Chondrocyte (in vitro differentiated cells): ENCODE measurements at places on chromosomes 2 and 18. TPM values are rescaled to one million over a fixed set of nuclear protein-coding genes. Genes with fewer than 3 reads are reported as not detected.

GRCh38 chr2:1563084-1563857, 150.0 kb downstream of the TPO start:
- no peak overlapping the region for H3K27ac ChIP-seq
- no peak overlapping the region for H3K4me3 ChIP-seq
- H3K27me3 ChIP-seq = peaks cover 8% of the 10 kb centered on the region
- no peaks in the 10 kb centered on the region for H3K36me3 ChIP-seq
- H3K4me1 ChIP-seq = peaks cover 5% of the 10 kb centered on the region

SANBR gene
- total RNA-seq = 11.8 to 16.9 TPM (median 12.1 TPM) in 3 replicates

- H3K27me3 ChIP-seq = no peaks in the 10 kb centered on the region
- no peak overlapping the region for H3K27ac ChIP-seq
- H3K4me1 ChIP-seq = peaks cover 2% of the 10 kb centered on the region
- H3K4me3 ChIP-seq = no peak overlapping the region
- no peak for DNase-seq
These were observed 60.1 kb downstream of the STRN start for GRCh38 chr2:36906277-36906676.

DNA sequence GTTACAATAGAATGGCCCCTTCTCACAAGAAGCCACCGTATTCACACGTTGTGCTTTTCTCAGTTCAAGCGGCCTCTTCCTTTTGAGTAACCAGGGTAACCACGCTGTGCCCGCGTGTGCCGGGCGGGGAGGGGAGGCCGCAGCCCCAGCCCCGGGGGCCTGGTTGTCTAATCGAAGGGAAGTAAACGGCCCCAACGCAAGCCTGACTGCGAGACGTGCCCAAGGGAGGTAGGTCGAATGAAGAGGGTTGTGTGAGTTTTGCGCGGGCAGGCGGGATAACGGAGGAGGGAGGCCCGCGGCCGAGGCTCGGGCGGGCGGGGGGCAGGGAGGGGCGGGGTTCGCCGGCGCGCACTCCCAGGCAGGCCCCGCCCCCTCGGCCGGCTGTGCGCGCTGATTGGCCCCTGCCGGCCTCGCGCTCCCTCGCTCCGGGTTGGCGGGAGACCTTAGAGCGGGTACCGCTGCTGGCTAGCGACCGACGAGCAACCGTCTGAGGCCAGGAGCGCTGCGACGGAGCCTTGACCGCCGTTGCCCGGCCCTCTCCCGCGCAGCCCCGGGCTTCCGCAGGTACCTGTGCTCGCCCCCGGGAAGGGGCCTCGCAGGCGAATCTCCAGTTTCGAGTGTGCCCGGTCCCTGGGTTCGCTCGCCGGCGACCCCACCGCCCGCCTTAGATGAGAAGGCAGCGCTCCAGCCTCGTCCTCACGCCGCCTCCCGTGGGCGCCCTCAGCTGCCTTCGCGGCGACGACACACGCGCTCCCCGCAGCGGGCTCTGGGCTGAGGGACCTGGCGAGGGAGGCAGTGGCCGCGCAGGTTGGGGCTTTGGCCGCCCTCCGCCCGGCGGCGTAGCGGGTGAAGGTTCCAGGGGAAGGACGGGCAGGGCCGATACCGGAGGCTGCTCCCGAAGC, at the start of gene SPDYA:
Gene SPDYA (plus strand): TSS at position 451 of the 902 bp plus-strand sequence. CDS start 5,181 bp downstream, outside the sequence.
- H3K4me1 ChIP-seq = peaks cover 21% of the 10 kb centered on the region
- peaks cover 12% of the 10 kb centered on the region for H3K36me3 ChIP-seq
- peak; percentile 93 for DNase-seq
- H3K27ac ChIP-seq = peak within 1 kb of the TSS; percentile 66
- peak within 1 kb of the TSS; percentile 69 for H3K4me3 ChIP-seq

DNA sequence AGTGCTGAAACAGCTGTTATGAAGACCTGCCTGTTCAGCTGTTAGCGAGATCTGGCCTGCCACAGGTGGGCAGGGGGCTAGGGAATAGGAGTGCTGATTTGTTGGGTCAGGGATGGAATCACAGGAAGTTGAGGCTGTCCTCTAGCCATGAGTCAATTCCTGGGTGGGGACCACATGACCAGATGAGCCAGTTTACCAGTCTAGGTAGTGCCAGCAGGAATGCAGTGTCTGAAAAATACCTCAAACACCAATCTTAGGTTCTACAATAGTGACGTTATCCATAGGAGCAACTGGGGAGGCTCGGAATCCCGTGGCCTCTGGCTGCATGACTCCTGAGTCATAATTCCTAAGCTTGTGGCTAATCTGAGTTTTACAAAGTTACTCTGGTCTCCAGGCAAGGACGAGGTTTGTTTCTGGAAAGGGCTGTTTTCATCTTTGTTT, 44.9 kb downstream of the DYSF start:
- H3K4me3 ChIP-seq = no peak overlapping the region
- no peaks in the 10 kb centered on the region for H3K27me3 ChIP-seq
- peak overlapping the region; percentile 99 for H3K27ac ChIP-seq
- no peak for DNase-seq

GRCh38 chr2:24919037-24919505, 966 bp downstream of the ADCY3 start:
- no peak for DNase-seq
- H3K36me3 ChIP-seq = peaks cover 2% of the 10 kb centered on the region
- no peaks in the 10 kb centered on the region for H3K27me3 ChIP-seq
- H3K4me1 ChIP-seq = peaks cover 48% of the 10 kb centered on the region
- peak overlapping the region; percentile 67 for H3K27ac ChIP-seq

DNA sequence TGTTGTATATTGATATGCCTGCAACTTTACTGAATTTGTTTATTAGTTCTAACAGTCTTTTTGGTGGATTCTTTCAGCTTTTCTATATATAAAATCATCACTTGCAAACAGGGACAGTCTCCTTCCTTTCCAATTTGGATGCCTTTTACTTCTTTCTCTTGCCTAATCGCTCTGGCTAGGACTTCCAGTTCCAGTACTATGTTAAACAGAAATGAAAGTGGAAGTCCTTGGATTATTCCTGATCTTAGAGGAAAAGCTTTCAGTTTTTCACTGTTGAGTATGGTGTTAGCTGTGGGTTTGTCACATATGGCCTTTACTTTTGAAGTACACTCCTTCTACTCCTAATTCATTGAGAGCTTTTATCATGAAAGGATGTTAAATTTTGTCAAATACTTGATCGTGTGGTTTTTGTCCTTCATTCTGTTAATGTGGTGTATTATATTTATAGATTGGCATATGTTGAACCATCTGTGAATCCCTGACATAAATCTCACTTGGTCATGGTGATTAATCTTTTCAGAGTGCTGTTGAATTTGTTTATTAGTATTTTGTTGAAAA, 52.9 kb downstream of the REL start:
- no peak overlapping the region for H3K27ac ChIP-seq
- H3K4me1 ChIP-seq = no peaks in the 10 kb centered on the region
- no peak overlapping the region for H3K4me3 ChIP-seq
- DNase-seq = no peak

- peaks cover 26% of the 10 kb centered on the region for H3K4me1 ChIP-seq
- peak overlapping the region; percentile 99 for H3K27ac ChIP-seq
- H3K36me3 ChIP-seq = peaks cover 8% of the 10 kb centered on the region
- DNase-seq = no peak
- H3K4me3 ChIP-seq = peak overlapping the region; percentile 97
These were observed 683 bp downstream of the PTRHD1 start for GRCh38 chr2:24792542-24792873.

DSC3 gene
- 1.7 to 4.1 TPM (median 3.2 TPM) in 3 replicates for total RNA-seq

GRCh38 chr2:199739413-199740110, 111.4 kb downstream of the FTCDNL1 start:
- H3K27ac ChIP-seq = no peak overlapping the region
- no peaks in the 10 kb centered on the region for H3K36me3 ChIP-seq
- peaks cover 42% of the 10 kb centered on the region for H3K27me3 ChIP-seq
- peaks cover 13% of the 10 kb centered on the region for H3K4me1 ChIP-seq
- H3K4me3 ChIP-seq = no peak overlapping the region

BOLL gene
- not detected in 3 replicates for total RNA-seq

SERPINB2 gene
- not detected in 3 replicates for total RNA-seq

DNA sequence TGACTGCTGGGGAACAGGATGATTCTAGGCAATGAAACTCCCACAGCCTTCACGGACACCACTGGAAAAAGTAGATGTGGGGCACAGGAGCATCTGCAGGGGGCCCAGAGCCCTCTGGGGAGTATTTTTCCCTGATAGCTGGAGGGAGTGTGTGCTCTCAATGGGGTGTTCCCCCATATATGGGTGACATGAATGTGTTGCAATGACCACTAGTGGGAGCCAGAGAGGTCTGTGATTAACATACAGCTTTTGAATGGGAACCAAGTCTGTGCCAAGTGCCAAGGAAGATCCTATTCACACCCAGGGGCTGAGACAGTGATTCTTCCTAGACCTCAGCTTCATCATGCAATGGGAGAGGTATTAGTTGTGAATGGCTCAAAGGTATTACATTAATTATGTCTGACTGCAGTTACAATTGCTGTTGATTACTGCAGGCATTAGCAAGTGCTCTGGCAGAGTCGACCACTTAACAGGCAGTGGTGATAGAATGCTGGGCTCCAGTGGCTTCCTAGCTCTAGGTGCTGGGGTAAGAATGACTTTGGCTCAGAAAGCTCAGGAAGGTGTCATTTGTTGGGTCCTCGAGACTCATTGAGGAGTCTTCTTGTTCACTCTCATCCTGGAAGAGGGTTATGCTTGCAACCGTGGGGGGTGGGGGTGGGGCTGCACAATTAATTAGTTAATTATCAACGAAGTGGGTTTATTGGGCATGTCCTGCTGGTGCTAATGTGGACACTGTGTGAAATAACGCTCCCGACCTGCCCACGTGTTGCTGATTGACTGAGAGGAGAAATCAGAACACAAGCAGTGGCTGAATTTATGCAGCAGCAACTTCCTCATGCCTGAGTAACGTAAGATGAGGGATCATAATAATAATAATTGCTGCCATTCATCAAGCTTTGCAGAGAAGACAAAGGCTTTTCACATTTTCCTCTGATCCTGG, 194.1 kb downstream of the CLIP4 start:
- H3K27me3 ChIP-seq = peaks cover 21% of the 10 kb centered on the region
- H3K4me1 ChIP-seq = peaks cover 6% of the 10 kb centered on the region
- DNase-seq = no peak
- H3K27ac ChIP-seq = no peak overlapping the region

DNA sequence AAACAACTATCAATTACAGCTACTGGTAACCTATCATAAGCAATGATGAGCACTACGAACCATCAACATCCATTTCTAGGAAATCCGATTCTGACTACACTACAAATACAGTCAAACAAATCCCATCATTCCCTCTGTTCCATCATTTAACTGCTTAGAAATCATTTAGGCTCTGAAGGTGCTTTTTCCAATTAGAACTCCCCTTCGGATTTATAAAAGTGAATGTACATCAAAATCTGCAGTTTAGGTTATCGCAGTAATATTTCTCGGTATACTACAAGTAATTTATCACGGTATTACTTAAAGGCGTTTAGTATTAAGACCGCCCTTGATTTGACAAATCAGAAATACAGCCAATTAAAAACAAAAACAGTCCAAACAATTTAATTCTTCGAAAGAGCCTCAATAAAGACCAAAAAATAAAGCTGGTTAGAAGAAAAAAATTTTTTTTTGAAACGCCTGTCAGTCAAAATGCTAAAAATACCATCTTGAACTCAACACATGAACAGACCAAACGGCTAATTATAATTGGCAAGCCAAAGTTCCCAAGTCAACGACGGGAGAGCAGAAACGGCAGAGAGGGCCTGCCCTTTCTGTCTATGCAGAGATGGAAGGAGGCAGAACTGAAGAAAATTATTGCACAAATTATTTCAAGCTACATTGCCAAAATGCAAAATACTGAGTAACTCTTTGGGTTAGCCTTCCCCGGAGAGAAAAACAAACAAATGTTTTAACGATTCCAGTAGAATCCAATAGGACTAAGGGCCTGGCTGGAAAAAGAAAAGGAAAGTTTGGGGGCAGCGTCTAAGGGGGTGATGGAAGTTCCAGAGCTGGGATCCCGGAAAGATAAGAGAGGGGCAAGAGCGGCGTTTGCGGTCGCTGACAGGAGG, 1.2 kb downstream of the VPS54 start:
- no peaks in the 10 kb centered on the region for H3K27me3 ChIP-seq
- H3K36me3 ChIP-seq = no peaks in the 10 kb centered on the region
- H3K4me1 ChIP-seq = peaks cover 49% of the 10 kb centered on the region
- peak overlapping the region; percentile 99 for H3K27ac ChIP-seq

ARHGEF33 gene
- total RNA-seq = 0.28 to 0.87 TPM (median 0.51 TPM) in 3 replicates

HOXD12 gene
- not detected in 3 replicates for total RNA-seq

GRCh38 chr2:54209379-54209778, 46.6 kb downstream of the TSPYL6 start:
- no peak overlapping the region for H3K4me3 ChIP-seq
- H3K27ac ChIP-seq = peak overlapping the region; percentile 34
- DNase-seq = no peak
- no peaks in the 10 kb centered on the region for H3K27me3 ChIP-seq
- H3K36me3 ChIP-seq = no peaks in the 10 kb centered on the region

DNA sequence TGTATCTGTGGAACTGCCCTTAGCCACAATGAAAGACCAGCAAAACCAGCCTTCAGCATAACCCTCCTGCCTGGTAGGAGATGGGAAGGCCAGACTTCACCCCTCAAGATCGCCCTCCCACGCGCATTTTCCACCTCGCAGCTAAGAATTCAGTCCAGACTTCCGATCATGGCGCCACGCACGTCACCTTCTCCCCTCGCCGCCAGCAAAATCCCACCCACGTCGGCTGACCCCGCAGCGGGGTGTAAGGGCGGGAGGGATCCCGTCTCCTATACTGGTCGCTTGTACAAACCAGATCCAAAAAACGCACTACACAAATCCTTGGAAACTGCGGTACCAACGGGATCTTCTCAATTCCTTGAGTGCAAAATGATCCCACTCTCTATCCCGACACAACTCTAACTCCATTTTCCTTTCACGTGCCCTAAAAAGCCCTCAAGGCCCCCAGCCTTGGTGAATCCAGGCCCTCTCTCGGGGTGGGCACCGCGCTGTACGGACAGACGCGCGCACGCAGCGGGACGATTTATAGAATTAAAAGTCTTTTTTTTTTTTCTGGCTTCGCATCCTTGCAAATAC, 1.0 kb upstream of the BMPR2 start:
- H3K4me3 ChIP-seq = peak overlapping the region; percentile 99
- H3K27ac ChIP-seq = peak overlapping the region; percentile 98
- H3K36me3 ChIP-seq = peaks cover 1% of the 10 kb centered on the region

DNA sequence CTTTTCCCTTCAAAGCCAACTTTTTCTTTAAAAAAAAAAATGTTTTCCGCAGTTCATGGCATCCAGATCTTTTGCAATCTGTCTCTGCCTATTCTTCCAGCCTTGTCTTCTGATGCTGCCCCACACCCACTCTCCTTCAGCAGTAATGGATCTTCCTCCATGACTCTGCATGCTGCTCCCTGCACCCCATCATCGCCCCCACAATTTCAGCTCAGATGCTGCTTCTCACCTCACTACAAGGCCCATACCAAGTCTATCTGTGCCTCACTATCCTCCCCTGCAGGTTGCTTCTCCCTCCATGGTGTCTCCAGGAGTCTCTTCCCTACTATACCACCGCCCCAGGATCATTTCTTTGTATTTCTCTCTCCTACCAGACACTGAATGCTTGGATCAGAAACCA, 260.6 kb downstream of the ANAPC1 start:
- H3K27me3 ChIP-seq = no peaks in the 10 kb centered on the region
- H3K4me1 ChIP-seq = peaks cover 15% of the 10 kb centered on the region
- peaks cover 8% of the 10 kb centered on the region for H3K36me3 ChIP-seq
- no peak overlapping the region for H3K4me3 ChIP-seq
- H3K27ac ChIP-seq = no peak overlapping the region

PXDN gene
- total RNA-seq = 499 to 576 TPM (median 571 TPM) in 3 replicates

GRCh38 chr2:9124231-9124741, 82.3 kb upstream of the ASAP2 start:
- no peaks in the 10 kb centered on the region for H3K4me1 ChIP-seq
- H3K36me3 ChIP-seq = peaks cover 6% of the 10 kb centered on the region
- no peak for DNase-seq
- H3K4me3 ChIP-seq = no peak overlapping the region
- H3K27me3 ChIP-seq = no peaks in the 10 kb centered on the region
